ENCODE measurements at places on chromosomes 13 and 19. TPM values are rescaled to one million over a fixed set of nuclear protein-coding genes. Genes with fewer than 3 reads are reported as not detected.

RAB20 gene
- 0.47 TPM for total RNA-seq

R3HDM4 gene
- total RNA-seq: 214 TPM

COL4A1 gene
- 0.49 TPM for total RNA-seq

ODAD3 gene
- total RNA-seq: not detected

CD33 gene
- total RNA-seq: not detected

SMIM24 gene
- total RNA-seq: 1.3 TPM

LAIR2 gene
- total RNA-seq: 0.49 TPM

S1PR5 gene
- total RNA-seq: 1.9 TPM

RB1 gene
- total RNA-seq: 20.3 TPM

GRCh38 chr13:33322543-33322809 lies 36.9 kb upstream of the STARD13 start:
- H3K36me3 ChIP-seq: no peaks in the 10 kb centered on the region
- H3K4me3 ChIP-seq: no peak overlapping the region
- H3K27me3 ChIP-seq: no peaks in the 10 kb centered on the region
- no peak overlapping the region for H3K27ac ChIP-seq
- no peak for DNase-seq

DNA sequence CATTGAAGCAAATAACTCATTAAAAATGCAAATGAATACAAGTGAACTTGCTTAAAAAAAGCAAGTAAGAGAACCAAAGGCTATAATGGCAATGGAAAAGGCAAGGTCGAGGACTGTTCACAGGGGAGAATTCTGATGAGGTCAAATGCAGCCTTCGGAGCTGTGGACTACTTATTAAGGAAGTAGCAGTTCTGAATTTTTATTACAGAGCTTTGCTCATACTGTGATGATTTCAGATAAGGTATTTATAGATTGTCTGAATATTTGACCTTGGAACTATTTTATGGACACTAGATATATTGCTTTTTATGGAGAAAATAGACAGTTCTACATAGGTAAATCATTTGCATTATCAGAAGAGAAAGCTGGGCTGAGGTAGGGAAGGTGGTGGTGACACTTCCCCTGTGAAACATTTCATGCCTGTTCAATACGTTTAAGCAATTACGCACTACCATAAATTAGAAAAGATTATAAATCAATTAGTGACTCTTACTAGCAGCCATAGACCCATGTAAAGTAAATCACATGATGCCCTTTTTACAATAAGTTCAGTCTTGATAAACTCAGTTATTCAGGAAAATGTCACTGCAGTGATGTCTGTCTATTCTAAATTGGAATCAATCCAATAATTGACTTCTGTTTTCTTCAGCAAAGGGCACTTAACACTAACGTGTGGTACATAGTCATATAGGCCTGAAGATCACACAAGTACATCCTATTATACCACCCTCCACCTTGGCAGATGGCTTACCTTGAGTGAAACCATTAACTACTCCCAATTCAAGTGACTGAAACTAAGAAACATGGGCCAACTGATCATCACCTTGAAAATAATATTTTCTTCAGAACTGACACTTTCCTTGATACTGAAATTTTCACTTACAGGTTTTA lies 260.0 kb downstream of the KLF12 start:
- peaks cover 2% of the 10 kb centered on the region for H3K4me1 ChIP-seq
- no peaks in the 10 kb centered on the region for H3K27me3 ChIP-seq
- H3K36me3 ChIP-seq: no peaks in the 10 kb centered on the region
- H3K27ac ChIP-seq: no peak overlapping the region
- DNase-seq: no peak

DNA sequence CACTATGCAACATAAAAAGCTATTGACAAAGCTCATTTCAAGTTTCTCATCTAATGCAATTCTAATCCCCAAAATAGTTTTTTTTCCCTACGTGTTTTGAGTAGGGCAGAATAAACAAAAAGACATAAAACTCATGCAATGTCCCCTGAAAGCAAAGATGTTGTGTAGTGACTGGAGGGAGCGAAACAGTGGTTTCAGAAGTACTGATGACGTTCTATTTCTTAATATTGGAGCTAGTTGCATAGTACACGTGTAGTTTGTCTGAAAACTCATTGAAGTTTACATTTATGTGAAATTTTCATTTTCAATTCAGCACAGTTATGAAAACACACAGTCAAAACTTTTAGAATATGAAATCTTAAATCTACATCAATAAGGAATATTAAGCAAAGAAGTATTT lies 31.6 kb downstream of the USP12 start:
- no peak overlapping the region for H3K4me3 ChIP-seq
- DNase-seq: no peak
- H3K4me1 ChIP-seq: no peaks in the 10 kb centered on the region
- no peaks in the 10 kb centered on the region for H3K27me3 ChIP-seq
- H3K27ac ChIP-seq: no peak overlapping the region

- no peaks in the 10 kb centered on the region for H3K36me3 ChIP-seq
- H3K4me3 ChIP-seq: no peak overlapping the region
- H3K27ac ChIP-seq: no peak overlapping the region
- H3K27me3 ChIP-seq: no peaks in the 10 kb centered on the region
These were observed 250.7 kb downstream of the KCTD12 start for GRCh38 chr13:76635232-76636230.

DNA sequence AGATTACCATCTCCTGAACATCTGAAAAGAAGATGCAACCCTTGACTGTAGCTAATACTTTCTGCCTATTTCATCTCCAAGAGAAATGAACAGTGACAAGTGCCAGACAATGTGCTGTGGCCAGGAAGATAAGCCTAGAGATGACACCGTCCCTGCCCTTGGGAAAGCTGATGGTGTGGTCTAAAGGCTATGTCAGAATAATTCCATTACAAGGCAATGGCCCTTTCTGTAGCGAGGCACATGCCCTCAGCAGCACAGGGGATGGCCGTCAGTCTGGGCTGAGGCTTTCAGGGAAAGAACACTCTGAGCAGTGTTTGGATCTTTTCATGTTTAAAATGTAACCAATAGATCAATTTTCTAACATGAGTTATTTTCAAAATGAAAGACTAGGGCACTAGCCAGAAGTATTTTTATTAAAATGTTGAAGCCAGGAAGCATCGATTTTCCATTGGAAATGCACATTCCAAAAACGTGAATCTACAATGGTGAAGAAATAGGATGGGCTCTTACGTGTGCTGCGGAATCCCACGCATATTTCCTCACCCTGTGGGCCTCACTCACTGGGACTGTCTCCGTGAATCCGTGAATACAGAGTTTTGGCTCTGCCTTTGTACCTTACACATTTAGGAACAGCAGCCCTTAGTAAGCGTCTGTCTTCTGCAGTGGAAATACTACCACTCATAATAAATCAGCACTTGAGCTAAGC lies 22.0 kb downstream of the COL4A1 start:
- no peak overlapping the region for H3K27ac ChIP-seq
- H3K4me1 ChIP-seq: no peaks in the 10 kb centered on the region
- no peak overlapping the region for H3K4me3 ChIP-seq
- no peaks in the 10 kb centered on the region for H3K36me3 ChIP-seq
- no peaks in the 10 kb centered on the region for H3K27me3 ChIP-seq

DNA sequence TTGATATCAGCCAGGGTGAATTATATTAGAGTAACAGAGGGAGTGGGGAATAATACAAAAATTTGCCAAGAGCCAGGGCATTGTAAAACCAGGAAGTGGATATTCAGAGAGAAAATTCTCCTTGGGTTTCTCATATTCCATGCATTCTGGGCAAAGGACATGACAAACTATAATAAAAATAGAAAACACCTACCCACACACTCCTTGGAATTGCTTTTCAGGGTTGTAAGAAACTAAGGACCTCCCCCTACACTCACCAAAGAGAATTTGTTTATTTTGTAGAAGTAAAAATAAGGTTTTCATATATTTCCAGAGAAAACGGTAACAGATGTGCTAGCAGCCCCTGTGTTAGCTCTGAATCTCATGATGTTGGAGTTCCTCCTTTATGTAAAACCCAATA lies 649.6 kb downstream of the SLITRK1 start:
- no peak overlapping the region for H3K4me3 ChIP-seq
- DNase-seq: no peak
- H3K27me3 ChIP-seq: no peaks in the 10 kb centered on the region
- no peaks in the 10 kb centered on the region for H3K36me3 ChIP-seq

DNA sequence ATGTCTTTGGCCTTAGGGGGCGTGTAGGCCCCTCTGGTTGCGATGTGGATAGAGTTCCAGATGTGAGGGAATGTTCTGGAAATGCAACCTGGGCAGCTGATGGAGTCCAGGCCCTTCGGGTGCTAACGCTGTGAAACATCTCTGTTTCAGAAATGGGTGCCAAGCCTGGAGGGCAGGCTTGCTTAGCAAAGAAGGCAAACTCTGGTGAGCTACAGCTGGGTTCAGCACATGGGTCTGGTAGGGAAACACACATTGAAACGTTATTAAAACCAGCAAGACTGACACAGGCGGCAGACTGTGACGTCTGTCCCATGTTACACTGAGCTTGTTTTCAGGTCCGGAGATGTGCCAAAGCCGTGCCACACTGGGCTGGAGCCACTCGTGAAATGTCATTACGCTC lies 8.6 kb upstream of the CDC16 start:
- H3K36me3 ChIP-seq: no peaks in the 10 kb centered on the region
- peaks cover 23% of the 10 kb centered on the region for H3K4me1 ChIP-seq
- H3K27me3 ChIP-seq: no peaks in the 10 kb centered on the region

DNA sequence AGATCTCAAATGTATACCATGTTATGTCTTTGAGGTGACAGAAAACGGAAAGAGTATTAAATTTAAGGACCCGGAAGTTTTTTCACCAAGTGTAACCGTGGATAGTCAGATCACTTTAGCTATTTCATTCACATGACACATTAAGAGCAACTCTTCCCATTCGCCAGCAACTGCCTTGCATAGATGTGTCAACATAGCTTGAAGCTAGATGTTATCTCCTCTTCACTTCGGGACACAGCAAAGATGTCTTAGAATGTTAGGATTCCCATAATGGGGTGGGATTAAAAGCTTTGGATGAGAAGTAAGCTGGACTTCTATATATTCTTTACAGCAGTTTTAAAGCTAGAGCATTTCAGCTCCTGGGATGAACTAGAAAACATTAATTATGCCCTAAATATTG lies 1135.9 kb upstream of the PCDH20 start:
- no peak for DNase-seq
- H3K4me1 ChIP-seq: no peaks in the 10 kb centered on the region
- no peaks in the 10 kb centered on the region for H3K27me3 ChIP-seq

DNA sequence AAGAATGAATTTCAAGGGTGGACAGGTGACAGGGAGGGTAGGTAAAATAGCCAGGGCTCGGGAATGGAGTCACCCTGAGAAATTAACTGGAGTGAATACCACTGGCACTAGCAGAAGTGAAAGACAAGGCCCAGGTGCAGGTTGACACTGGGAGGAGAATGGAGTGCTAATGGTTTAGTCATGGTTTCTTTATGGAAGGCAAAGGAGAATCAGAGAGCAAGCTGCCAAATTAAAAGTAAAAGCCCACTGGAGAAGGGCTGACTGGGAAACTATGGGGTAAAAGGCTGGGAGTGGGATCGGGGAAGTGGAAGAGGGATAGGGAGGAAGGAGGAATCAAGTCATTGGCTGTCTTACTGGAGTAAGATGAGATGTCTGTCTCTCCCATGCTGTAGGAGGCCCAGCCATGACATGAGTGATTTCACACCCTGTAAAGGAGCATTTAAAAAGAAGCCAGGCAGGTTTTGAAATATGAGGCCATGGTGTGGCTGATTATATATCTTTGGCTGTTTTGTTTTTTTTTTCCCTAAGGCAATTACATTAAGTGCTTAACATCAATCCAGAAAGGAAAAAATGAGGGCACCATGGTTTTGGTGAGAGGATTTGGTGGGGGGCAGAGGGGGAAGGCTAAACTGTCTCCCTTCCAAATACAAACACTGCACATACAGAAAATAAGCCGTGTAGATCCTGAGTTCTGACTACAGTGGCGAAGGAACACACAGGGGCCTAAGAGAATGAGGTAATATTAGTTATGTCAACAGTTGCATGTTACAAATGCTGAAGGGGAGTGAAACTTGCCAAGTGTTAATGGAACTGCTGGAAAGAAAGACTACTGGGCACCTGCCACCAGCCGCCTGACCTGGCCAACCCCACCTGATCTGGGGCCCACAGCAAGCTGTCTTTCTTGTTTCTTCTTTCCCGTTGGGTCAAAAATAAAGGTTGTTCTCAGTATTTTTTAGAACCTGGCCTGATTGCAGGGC lies 183.5 kb upstream of the TSC22D1 start:
- H3K36me3 ChIP-seq: no peaks in the 10 kb centered on the region
- H3K27me3 ChIP-seq: peaks cover 6% of the 10 kb centered on the region
- H3K4me3 ChIP-seq: no peak overlapping the region
- H3K27ac ChIP-seq: no peak overlapping the region
- DNase-seq: no peak
- H3K4me1 ChIP-seq: no peaks in the 10 kb centered on the region

- H3K4me3 ChIP-seq: no peak overlapping the region
- no peak for DNase-seq
- H3K27ac ChIP-seq: no peak overlapping the region
- no peaks in the 10 kb centered on the region for H3K27me3 ChIP-seq
- peaks cover 5% of the 10 kb centered on the region for H3K36me3 ChIP-seq
These were observed 41.0 kb downstream of the MLLT1 start for GRCh38 chr19:6238643-6239281.

- DNase-seq: no peak
- H3K27me3 ChIP-seq: no peaks in the 10 kb centered on the region
- no peaks in the 10 kb centered on the region for H3K36me3 ChIP-seq
- no peak overlapping the region for H3K4me3 ChIP-seq
These were observed 844.9 kb downstream of the OLFM4 start for GRCh38 chr13:53873558-53873957.

DNA sequence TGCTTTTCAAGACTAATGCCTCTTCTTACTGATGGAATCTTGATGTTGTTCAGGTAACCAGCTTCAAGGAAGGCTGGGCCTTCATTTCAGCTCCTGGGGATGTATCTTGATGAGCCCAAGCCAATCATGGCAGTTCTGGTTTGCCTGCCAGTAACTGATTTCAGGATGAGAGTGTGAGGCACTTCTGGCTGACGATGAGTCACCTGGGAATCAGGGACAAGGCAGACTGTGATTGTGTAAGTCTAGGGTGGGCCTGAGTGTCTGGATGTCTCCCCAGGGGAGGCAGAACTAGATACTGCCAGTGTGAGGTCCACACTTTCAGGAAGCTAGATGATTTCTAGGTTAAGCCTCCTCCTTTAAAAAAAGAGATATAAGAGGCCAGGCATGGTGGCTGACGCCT lies 77.3 kb upstream of the KL start:
- H3K4me1 ChIP-seq: peaks cover 3% of the 10 kb centered on the region
- no peaks in the 10 kb centered on the region for H3K36me3 ChIP-seq
- H3K27ac ChIP-seq: no peak overlapping the region
- no peak for DNase-seq
- no peak overlapping the region for H3K4me3 ChIP-seq

DNA sequence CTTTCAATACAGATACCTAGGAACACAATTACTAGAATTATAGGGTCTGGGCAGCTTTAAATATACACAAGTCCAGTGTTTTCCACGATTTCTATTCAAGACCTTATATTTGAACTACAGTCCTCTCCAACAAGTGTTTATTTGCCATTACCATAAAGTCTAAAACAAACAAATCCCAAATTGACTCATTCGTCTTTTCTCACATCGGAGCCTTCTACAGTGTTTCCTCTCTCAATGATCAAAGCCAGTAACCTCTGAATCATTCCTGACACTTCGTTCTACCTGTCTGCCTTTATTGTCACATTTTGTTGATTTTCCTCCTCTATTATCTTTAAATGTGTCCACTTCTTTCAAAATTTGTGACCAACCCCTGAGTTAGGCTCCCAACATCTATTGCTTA lies 1356.5 kb upstream of the SLC10A2 start:
- H3K27ac ChIP-seq: no peak overlapping the region
- no peaks in the 10 kb centered on the region for H3K27me3 ChIP-seq
- H3K36me3 ChIP-seq: no peaks in the 10 kb centered on the region
- no peak for DNase-seq

GRCh38 chr13:44537248-44537647 lies 38.9 kb downstream of the TSC22D1 start:
- no peak overlapping the region for H3K4me3 ChIP-seq
- no peaks in the 10 kb centered on the region for H3K27me3 ChIP-seq
- H3K36me3 ChIP-seq: no peaks in the 10 kb centered on the region
